ENCODE measurements at places on chromosomes 2 and 18.
A peak's percentile ranks its signal among the peaks of the same experiment; 100 is the strongest.

DNA sequence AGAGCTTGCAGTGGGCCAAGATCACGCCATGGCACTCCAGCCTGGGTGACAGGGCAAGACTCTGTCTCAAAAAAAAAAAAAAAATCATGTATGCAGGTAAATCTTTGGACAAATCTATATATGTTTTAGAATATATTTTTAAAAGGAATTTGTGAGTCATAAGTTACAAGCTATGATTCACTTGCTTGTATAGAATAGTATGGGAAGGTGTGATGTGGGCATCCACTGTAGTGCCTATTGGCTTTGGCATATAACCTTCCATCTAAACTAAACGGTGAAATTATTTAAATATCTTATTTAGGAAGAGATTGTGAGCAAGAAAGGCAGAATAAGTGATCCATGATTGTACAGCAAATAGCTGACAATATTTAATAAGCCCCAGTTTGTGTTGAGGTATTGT lies 261.1 kb downstream of the GALNT13 start:
- DNase-seq = no peak

GRCh38 chr2:136108463-136108862 lies 9.5 kb downstream of the CXCR4 start:
- DNase-seq = no peak

- DNase-seq = no peak
Observed at GRCh38 chr2:15896859-15897258, 43.5 kb upstream of the MYCN start.

- no peak for DNase-seq
Observed at GRCh38 chr2:155830351-155830750, 502.2 kb downstream of the NR4A2 start.

- DNase-seq = peak; percentile 16
Observed at GRCh38 chr2:206442833-206443734, at the start of gene ADAM23. ADAM23 (plus strand) TSS chr2:206443532; CDS start chr2:206443867, 335 bp downstream.

DNA sequence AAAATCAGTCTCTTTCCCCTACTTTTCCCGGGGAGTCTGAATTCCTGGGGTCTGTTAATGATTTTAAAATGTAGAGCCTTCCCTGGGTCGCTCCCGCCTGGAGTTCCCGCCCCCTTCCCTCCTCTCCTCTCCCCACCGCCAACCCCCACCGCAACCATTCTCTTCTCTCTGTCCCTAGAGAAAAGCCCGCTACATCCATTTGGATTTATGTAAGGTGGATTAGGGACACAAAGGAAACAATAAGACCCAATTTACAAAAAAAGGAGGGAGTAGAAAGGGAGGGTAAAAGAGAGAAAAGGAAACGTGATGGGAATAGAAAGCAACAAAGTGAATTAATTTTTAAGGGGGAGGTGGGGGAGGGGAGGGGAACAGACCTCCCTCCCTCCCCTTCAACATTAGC lies 2.2 kb downstream of the EPHA4 start:
- no peak for DNase-seq

GRCh38 chr2:40584432-40584831 lies 132.5 kb upstream of the SLC8A1 start:
- DNase-seq = peak; percentile 29

- no peak for DNase-seq
Observed at GRCh38 chr18:10544093-10544748, 18.4 kb downstream of the NAPG start.

GRCh38 chr2:9712263-9712662 lies 81.5 kb upstream of the YWHAQ start:
- DNase-seq = no peak

- no peak for DNase-seq
Observed at GRCh38 chr2:14428056-14428455, 204.5 kb upstream of the LRATD1 start.

DNA sequence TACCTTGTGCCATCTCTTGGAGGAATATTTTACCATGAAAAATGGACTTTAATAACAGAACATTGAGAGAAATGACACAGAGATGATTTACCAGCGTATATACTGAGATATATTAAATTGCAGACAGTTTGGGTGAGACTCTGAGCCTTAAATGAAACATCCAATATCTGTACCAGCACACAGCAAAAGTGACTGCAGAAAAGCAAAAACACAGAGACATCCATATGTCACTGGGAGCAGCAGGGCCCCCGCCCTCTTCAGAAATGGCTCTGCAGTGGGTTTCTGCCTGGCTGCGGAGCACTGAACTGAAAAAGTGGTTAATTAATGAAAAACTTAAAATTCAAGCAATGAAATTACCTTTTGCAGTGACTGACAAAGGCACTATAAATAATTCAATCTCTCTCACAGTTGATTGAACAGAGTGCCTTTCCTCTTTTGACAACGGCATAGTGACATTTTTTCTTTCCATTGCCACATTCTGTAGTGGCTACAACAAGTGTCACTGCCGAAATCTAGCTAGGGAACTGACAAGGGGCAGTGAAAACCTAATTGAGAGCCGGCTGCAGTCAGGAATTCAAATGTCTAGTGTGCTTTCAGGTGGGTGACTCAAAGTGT lies 353.4 kb downstream of the ALK start:
- DNase-seq = no peak

DNA sequence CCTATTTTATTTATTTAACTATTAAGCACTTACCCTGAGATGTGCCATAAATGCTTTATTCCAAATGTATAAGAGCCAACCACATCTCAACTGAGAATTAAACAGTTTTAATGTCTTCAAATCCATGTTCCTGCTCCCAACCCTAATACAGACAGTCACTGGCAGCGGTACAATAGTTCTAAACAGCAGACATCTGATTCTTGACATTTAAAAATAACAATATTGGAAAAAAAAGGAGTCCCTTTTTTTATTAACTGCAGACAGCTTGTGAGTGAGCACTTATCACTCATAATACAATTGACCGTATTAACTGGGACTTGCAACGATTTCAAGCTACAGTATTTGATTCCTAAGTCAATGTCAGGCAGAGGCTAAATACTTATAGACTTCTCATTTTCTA lies 424.6 kb downstream of the TGIF1 start:
- DNase-seq = no peak

DNA sequence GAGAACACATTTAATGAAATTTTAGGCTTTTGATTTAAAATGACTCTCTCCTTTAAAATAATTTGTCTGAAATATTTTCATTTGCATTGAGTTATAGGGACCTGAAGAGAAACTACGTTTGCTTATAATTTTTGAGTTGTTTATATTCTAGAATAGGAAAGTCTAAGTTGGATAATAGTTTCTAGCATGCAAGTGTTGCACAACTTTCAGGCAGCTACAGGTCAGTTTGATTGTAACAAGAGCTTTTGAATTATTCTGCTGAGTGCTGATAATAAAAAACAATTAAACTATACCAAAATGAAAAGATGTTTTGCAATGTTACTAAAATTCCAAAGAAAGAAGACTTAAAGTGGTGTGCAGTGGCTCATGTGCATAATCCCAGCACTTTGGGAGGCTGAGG lies 71.0 kb downstream of the PDE1A start:
- DNase-seq = no peak

- DNase-seq = no peak
Observed at GRCh38 chr2:241454837-241455485, 53.4 kb downstream of the STK25 start.

- DNase-seq = no peak
Observed at GRCh38 chr2:2095360-2096093, 235.5 kb downstream of the MYT1L start.

GRCh38 chr2:199392363-199392762 lies 65.4 kb downstream of the SATB2 start:
- no peak for DNase-seq

- DNase-seq = no peak
Observed at GRCh38 chr2:239544918-239545465, 144.2 kb upstream of the HDAC4 start.
